Pancreas (tissue), 10 donors: ENCODE measurements at places on chromosomes 16 and 17. TPM values are rescaled to one million over a fixed set of nuclear protein-coding genes. Genes with fewer than 3 reads are reported as not detected.

DNA sequence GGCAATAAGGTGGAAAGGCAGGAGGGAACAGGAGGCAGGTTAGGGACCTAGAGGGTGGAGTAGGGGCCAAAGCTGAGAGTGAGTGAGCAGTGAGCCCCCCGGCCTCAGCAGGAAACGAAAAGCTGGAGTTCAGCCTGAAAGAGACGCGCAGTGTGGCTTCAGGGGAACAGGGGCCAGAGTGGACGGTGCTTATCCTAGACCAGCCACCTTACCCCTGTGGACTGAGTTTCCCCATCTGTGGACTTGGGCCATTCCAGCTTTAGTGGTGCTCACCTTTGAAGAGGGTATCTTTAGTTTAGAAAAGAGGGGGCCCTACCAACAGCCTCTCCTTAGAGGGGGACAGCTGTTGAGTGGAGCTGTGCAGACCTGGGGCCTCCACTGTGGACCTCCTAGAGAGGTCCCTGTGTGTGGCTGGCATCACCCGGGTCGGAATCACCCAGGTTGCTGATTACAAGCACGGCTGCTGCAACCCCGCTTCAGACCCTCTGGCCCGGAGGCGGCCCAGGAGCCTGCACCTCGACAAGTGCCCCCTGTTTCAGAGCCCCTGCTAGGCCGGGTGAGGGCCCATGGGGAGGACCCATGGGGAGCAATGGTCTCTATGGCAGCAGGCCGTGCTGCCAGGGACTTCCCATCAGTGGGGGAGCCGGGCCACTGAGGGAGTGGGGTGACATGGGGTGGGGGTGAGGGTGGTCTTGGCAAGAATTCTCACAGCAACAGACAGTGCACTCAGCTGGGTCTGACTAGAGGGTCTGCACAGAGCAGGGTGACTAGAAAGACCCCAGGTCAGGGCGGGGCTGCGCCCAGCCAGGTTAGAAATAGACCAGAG is 2.6 kb downstream of the GPR142 start:
- H3K27me3 ChIP-seq: no peaks in the 10 kb centered on the region
- no peak for DNase-seq
- H3K4me1 ChIP-seq: peaks cover 3% of the 10 kb centered on the region
- H3K36me3 ChIP-seq: no peaks in the 10 kb centered on the region

DNA sequence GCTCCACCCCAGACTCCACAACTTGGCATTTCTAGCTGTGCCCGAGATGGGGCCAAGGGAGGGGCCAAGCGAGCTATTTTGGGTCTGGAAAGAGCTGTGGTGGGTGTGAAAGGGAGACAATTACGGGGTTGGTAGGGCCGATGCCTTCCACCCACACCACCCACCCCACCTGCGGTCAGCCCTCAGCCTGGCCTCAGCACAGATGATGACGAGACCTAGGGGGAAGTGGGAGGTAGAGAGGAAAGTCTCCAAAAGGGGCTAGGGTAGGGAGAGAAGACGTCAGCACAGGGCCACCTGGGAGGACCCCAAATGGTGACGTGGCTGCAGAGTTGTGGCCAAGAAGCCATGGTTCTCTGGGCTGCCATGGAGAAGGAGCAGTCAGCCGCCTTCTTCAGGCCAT is 83.1 kb downstream of the SDK2 start:
- no peak overlapping the region for H3K27ac ChIP-seq
- no peaks in the 10 kb centered on the region for H3K36me3 ChIP-seq

- no peaks in the 10 kb centered on the region for H3K36me3 ChIP-seq
- no peak overlapping the region for H3K27ac ChIP-seq
- H3K27me3 ChIP-seq: no peaks in the 10 kb centered on the region
- no peak for DNase-seq
Observed at GRCh38 chr16:68037841-68038597, 14.9 kb downstream of the DUS2 start.

- H3K4me3 ChIP-seq: no peak overlapping the region
- no peaks in the 10 kb centered on the region for H3K27me3 ChIP-seq
- H3K27ac ChIP-seq: no peak overlapping the region
- H3K36me3 ChIP-seq: no peaks in the 10 kb centered on the region
- no peaks in the 10 kb centered on the region for H3K4me1 ChIP-seq
Observed at GRCh38 chr17:292531-293382, 59.9 kb downstream of the RPH3AL start.

GRCh38 chr16:79042886-79043285 is 557.7 kb downstream of the MAF start:
- no peak overlapping the region for H3K4me3 ChIP-seq
- no peaks in the 10 kb centered on the region for H3K36me3 ChIP-seq
- H3K27me3 ChIP-seq: no peaks in the 10 kb centered on the region
- DNase-seq: no peak
- H3K4me1 ChIP-seq: peaks cover 4% of the 10 kb centered on the region

Gene UMOD
- total RNA-seq: 3.6 TPM

Gene EXOC3L1
- total RNA-seq: 2.3 TPM

GRCh38 chr17:33266611-33267010 is 26.5 kb downstream of the ASIC2 start:
- H3K27ac ChIP-seq: no peak overlapping the region
- no peaks in the 10 kb centered on the region for H3K36me3 ChIP-seq
- H3K4me3 ChIP-seq: no peak overlapping the region
- DNase-seq: no peak
- no peaks in the 10 kb centered on the region for H3K27me3 ChIP-seq
- no peaks in the 10 kb centered on the region for H3K4me1 ChIP-seq

GRCh38 chr17:3448059-3448665 is 14.5 kb upstream of the OR1E2 start:
- no peaks in the 10 kb centered on the region for H3K4me1 ChIP-seq
- DNase-seq: no peak
- no peak overlapping the region for H3K27ac ChIP-seq

Gene ZACN
- not detected for total RNA-seq

- no peaks in the 10 kb centered on the region for H3K36me3 ChIP-seq
- H3K27me3 ChIP-seq: no peaks in the 10 kb centered on the region
- no peaks in the 10 kb centered on the region for H3K4me1 ChIP-seq
- no peak overlapping the region for H3K4me3 ChIP-seq
Observed at GRCh38 chr17:34412965-34413441, 50.0 kb upstream of the CCL1 start.

GRCh38 chr16:9013508-9013864 is 49.8 kb upstream of the USP7 start:
- no peak for DNase-seq
- H3K27me3 ChIP-seq: no peaks in the 10 kb centered on the region
- no peaks in the 10 kb centered on the region for H3K36me3 ChIP-seq
- H3K4me1 ChIP-seq: no peaks in the 10 kb centered on the region
